ENCODE measurements at places on chromosomes 11 and 22. TPM values are rescaled to one million over a fixed set of nuclear protein-coding genes. Genes with fewer than 3 reads are reported as not detected.
A peak's percentile ranks its signal among the peaks of the same experiment; 100 is the strongest.

Gene IL10RA
- total RNA-seq = 36.4 TPM

Gene XRCC6
- total RNA-seq = 131 TPM

Gene PLEKHB1
- total RNA-seq = 7.9 TPM

Gene C22orf15
- not detected for total RNA-seq

Gene SPI1
- 44.4 TPM for total RNA-seq

Gene MAP4K2
- total RNA-seq = 23.3 TPM

Gene RAB36
- total RNA-seq = 3.5 TPM

DNA sequence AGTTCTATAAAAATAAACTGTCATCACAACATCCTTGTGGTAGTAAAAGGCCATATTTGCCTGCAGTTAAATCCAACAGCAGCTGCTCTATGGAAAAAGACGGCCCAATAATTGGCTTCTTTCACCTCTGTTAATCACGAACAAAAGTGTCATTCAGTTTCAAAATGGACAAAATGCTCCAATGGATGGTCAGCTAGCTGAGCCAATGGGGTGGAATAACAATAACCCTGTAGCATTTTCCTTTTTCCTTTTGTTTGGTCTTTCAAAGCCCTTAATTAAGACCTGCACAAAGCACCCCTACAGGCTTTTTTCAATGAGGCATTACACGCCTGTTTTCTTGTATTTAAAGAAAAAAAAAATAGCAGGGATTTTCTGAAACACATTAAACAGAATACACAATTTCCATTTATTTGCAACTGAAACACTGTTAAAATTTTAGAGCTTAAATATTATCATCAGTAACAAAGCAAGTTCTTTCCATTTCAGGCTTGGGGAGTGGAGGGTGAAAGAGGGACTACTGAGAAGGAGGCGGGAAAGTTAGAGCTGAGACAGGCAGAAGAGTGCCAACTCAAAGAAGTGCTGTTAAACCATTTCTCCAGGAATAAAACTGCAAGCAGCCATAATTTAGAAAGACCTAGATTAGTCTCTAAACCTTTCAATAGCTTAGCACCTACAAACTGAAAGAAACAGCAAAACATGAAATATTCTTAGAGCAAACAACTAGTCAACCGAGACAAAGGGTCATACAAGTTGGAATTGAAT is 28.7 kb downstream of the LGR4 start:
- H3K27ac ChIP-seq = no peak overlapping the region
- no peaks in the 10 kb centered on the region for H3K27me3 ChIP-seq
- no peaks in the 10 kb centered on the region for H3K36me3 ChIP-seq
- H3K4me3 ChIP-seq = no peak overlapping the region

DNA sequence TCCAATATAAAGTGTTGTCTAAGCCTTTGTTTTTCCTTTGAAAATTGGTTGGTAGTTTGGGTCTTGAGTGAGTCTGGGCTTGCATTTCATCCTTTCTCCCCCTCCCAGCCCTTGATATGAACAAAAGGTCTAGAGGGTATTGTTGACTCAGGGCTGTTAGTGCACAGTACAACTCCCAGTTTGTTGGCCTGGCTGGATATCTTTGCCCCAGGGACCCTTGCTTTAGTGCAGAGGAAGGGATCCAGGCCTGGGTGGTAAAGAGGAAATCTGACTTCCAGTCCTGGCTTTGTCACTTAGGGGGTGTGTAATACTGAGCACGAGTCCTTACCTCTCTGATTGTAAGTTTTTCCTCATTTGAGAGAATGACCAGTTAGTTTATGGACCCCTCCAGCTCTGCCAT is 330.4 kb downstream of the TMEM135 start:
- no peaks in the 10 kb centered on the region for H3K27me3 ChIP-seq
- no peak overlapping the region for H3K27ac ChIP-seq
- H3K36me3 ChIP-seq = no peaks in the 10 kb centered on the region
- H3K4me3 ChIP-seq = no peak overlapping the region

- H3K36me3 ChIP-seq = no peaks in the 10 kb centered on the region
- no peak for DNase-seq
- peaks cover 25% of the 10 kb centered on the region for H3K4me1 ChIP-seq
Observed at GRCh38 chr11:46388619-46389449, 2.7 kb downstream of the CHRM4 start.

GRCh38 chr11:68412593-68413475 is 47.7 kb upstream of the PPP6R3 start:
- no peak overlapping the region for H3K4me3 ChIP-seq
- no peaks in the 10 kb centered on the region for H3K27me3 ChIP-seq
- no peak for DNase-seq

DNA sequence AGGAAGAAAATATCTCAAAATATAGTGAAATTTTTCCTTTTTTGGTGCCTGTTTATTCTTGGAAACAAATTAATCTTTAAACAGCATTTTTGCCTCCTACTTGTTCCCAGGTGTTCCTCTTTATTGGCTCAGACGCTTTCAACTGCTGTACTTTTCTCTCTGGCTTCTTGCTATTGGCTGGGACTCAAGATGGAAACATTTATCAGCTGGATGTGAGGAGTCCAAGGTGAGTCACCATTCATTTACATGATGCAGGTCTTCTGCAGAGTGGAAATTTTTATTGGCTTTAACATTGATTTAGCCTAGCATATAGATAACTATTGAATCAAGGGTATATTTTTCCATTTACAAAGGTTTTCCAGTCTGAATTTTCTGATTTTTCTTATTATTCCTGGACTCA is 34.4 kb upstream of the DNAJB13 start:
- no peak overlapping the region for H3K4me3 ChIP-seq
- no peaks in the 10 kb centered on the region for H3K4me1 ChIP-seq
- DNase-seq = no peak
- peaks cover 24% of the 10 kb centered on the region for H3K36me3 ChIP-seq
- H3K27me3 ChIP-seq = no peaks in the 10 kb centered on the region

- H3K4me3 ChIP-seq = no peak overlapping the region
- H3K4me1 ChIP-seq = peaks cover 25% of the 10 kb centered on the region
- no peaks in the 10 kb centered on the region for H3K27me3 ChIP-seq
- peaks cover 44% of the 10 kb centered on the region for H3K36me3 ChIP-seq
Observed at GRCh38 chr22:42871146-42872050, 14.3 kb upstream of the ARFGAP3 start.

DNA sequence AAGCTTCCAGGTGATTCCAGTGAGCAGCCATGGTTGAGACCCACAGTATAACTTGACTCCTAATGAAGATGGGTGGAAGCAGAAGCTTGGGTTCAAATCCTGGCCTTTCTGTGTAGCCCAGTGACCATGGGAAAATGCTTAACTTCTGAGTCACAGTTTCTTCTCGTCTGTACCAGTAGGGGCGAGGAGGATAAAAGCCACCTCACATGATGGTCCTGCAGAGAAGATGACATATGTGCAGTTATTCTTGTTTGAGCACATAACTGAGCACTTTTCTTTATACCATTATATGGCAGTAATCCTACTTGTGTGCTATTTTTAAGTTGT is 4.9 kb downstream of the TMEM109 start:
- peaks cover 30% of the 10 kb centered on the region for H3K36me3 ChIP-seq
- peaks cover 8% of the 10 kb centered on the region for H3K4me1 ChIP-seq
- H3K27ac ChIP-seq = no peak overlapping the region
- no peaks in the 10 kb centered on the region for H3K27me3 ChIP-seq
- H3K4me3 ChIP-seq = no peak overlapping the region
- no peak for DNase-seq

- no peak for DNase-seq
- no peak overlapping the region for H3K27ac ChIP-seq
- H3K4me3 ChIP-seq = no peak overlapping the region
- no peaks in the 10 kb centered on the region for H3K4me1 ChIP-seq
Observed at GRCh38 chr11:587978-588380, 11.7 kb downstream of the PHRF1 start.

GRCh38 chr11:27039873-27040272 is 742 bp upstream of the BBOX1 start:
- H3K27me3 ChIP-seq = no peaks in the 10 kb centered on the region
- peaks cover 15% of the 10 kb centered on the region for H3K4me1 ChIP-seq
- no peaks in the 10 kb centered on the region for H3K36me3 ChIP-seq
- DNase-seq = no peak
- no peak overlapping the region for H3K27ac ChIP-seq

GRCh38 chr22:32861330-32861729 is 59.8 kb downstream of the TIMP3 start:
- H3K27ac ChIP-seq = no peak overlapping the region
- H3K4me1 ChIP-seq = no peaks in the 10 kb centered on the region
- peaks cover 47% of the 10 kb centered on the region for H3K36me3 ChIP-seq
- no peak for DNase-seq
- no peak overlapping the region for H3K4me3 ChIP-seq

DNA sequence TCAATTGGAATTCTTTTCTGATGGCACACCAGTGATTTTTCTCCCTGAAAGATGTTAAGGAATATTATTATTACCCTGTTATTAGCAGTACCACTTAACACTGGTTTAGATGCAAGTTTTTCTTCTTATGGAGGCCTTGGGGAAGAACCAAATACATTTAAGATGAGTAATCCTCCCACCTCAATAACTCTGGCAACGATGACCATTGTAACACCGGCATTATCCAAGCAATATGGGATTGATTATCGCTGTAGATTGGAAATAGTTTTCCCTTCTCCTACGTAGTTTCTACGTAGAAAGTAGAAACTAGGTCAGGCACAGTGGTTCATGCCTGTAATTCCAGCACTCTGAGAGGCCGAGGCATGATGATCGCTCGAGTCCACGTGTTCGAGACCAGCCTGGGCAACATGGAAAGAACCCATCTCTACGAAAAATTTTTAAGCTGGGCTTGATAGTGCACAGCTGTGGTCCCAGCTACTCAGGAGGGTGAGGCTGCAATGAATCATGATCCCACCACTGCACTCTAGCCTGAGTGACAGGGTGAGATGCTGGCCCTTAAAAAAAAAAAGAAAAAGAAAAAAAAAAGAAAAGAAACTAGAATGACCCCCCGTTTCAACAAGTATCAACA is 45.5 kb downstream of the PACSIN2 start:
- no peaks in the 10 kb centered on the region for H3K27me3 ChIP-seq
- peaks cover 4% of the 10 kb centered on the region for H3K36me3 ChIP-seq
- no peak overlapping the region for H3K27ac ChIP-seq
- H3K4me1 ChIP-seq = peaks cover 24% of the 10 kb centered on the region
- no peak for DNase-seq

DNA sequence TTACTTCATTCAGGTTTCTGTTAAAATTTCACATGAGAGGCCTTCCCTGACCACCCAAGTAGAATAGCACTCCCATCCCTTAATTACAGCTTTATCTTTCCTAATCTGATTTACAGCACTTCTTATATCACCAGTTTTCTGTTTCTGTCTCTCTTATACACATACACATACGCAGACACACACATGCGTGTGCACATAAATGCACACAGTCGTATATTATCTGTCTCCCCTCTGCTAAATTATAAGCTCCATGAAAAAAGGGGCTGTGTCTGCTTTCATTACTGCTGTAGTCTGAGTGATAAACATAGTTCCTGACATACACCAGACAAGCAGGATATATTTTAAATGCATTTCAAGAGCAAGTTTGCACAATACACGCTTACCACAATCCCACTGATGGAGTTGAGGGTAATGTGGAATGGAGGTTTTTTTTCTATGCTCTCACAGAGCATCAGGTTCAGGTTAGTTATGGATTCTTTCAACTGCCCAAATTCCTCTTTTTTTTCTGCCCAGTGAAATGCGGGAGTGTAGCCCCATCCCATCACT is 13.7 kb upstream of the TOP3B start:
- no peaks in the 10 kb centered on the region for H3K27me3 ChIP-seq
- H3K4me3 ChIP-seq = no peak overlapping the region
- H3K36me3 ChIP-seq = no peaks in the 10 kb centered on the region
- no peak for DNase-seq

DNA sequence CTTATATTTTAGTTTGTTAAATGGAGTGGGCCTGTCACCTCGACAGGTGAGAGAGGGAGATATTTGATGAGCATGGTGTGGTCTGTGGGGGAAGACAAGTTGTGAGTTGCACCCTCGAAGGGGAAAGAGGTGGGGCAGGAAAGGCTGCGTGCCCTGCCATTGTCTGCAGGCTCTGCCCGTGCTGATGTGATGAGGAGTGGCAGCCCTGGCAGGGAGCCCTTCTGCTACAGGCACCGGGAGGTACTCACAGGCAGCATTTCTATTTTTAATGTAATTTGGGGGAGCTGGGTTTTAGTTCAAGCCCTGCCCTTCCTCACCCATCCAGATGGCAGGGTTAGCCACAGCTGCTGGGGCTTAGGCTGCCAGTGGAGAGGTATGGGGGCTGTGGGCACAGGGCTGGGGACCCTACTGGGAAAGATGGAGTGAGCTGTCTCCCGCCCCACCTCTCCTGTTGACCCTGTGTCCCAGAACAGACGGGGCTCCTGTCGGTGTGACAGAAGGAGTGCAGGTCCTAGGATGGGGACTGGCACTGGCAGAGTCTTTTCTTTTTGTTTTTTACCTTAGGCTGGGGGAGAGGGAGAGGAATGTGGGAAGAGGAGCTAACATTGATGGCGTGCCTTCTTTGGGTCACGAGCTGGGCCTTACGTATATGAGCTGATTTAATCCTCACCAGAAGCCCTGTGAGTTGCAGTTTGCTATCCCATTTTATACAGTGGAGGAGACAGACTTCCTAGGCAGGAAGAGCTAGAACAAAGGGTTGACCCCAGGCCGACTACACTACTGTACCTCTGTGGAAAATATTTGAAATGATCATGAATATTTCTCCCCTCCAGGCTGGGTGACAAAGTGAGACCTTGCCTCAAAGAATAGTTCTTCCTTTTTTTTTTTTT is 51.6 kb downstream of the CEP164 start:
- peaks cover 46% of the 10 kb centered on the region for H3K36me3 ChIP-seq
- H3K27me3 ChIP-seq = no peaks in the 10 kb centered on the region
- no peaks in the 10 kb centered on the region for H3K4me1 ChIP-seq
- no peak overlapping the region for H3K4me3 ChIP-seq

GRCh38 chr11:112226831-112227401 is 688 bp downstream of the PTS start:
- peak overlapping the region; percentile 100 for H3K27ac ChIP-seq
- peak overlapping the region; percentile 80 for H3K4me3 ChIP-seq
- peaks cover 9% of the 10 kb centered on the region for H3K4me1 ChIP-seq
- DNase-seq = no peak

DNA sequence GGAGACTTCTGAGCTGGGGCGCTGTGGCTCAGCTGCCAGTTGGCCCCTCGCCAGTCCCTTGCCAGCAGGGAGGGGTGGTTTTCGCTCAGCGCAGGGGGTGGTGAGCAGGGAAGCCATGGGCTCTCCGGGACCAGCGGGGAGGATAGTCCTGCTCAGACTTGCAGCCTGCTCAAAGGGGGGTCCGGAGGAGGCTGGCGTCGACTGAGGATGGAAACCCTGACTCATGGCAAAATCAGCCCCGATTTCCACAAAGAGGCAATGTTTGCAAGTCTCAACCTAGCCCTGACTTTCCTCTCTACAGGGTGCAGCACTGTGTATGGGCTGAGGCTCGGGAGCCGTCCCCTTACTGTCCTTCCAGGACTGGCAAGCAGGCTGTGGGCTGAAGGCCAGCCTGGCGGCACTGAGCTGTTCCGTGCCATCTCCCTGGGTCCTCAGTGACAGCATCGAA is 35.1 kb downstream of the FBLN1 start:
- peaks cover 54% of the 10 kb centered on the region for H3K4me1 ChIP-seq
- H3K27me3 ChIP-seq = no peaks in the 10 kb centered on the region
- peaks cover 17% of the 10 kb centered on the region for H3K36me3 ChIP-seq
- DNase-seq = no peak

DNA sequence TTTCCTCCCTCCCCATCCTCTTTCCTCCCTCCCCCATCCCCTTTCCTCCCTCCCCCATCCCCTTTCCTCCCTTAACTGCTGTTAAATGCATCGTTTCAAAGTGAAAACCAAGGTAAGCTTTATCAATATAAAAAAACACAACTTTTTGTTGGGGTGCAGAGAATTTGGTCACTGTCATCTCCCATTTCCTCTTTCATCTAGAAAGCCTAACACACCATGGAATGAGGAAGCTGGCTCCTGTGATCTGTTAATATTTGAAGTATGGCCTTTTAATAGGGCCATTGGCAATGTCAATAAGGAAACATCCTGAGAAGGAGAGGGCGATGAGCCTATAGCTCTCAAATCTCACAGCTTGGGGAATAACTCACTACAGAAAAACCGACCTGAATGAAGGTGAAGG is 7.0 kb downstream of the EXPH5 start:
- no peak for DNase-seq
- H3K4me1 ChIP-seq = no peaks in the 10 kb centered on the region
- H3K27me3 ChIP-seq = no peaks in the 10 kb centered on the region
- H3K27ac ChIP-seq = no peak overlapping the region

Data from thoracic aorta (tissue), 2 donors.